RWPE2 (cell line): ENCODE measurements at places on chromosomes 1 and 21.
A peak's percentile ranks its signal among the peaks of the same experiment; 100 is the strongest.

- DNase-seq, result peak; percentile 66
Observed at GRCh38 chr1:84892705-84893618, at the start of gene LPAR3. Gene LPAR3, minus strand, starts transcription at chr1:84893206. Its CDS starts 27,086 bp downstream, at chr1:84866120.

GRCh38 chr1:156258859-156259258 is 11.0 kb upstream of the PAQR6 start:
- DNase-seq, result no peak

- no peak for DNase-seq
Observed at GRCh38 chr1:198889101-198889500, 250.3 kb downstream of the PTPRC start.

- DNase-seq, result no peak
Observed at GRCh38 chr1:19003371-19004290, 47.2 kb upstream of the IFFO2 start.

GRCh38 chr1:172425339-172425738 is 4.9 kb downstream of the C1orf105 start:
- DNase-seq, result no peak

DNA sequence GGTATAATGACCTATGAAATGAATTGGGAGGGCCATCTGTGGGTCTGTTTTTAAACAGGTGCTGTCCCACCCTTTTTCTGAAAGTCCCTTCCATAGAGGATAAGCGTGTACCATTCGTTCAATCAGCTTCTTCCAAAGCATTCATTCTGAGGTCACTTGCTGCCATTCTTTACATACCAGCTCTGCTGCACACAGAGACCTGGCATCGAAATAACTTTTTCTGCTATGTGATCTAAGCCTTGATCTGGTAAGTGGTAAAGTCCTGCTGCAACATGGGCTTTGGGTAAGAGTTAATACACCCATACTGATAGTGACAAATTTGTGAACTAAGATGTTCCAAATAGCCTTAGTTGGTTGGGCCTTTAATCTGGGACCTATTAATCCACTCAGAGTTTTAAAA is 38.9 kb downstream of the DR1 start:
- DNase-seq, result no peak

GRCh38 chr1:229101011-229101871 is 169.7 kb upstream of the RAB4A start:
- DNase-seq, result no peak

DNA sequence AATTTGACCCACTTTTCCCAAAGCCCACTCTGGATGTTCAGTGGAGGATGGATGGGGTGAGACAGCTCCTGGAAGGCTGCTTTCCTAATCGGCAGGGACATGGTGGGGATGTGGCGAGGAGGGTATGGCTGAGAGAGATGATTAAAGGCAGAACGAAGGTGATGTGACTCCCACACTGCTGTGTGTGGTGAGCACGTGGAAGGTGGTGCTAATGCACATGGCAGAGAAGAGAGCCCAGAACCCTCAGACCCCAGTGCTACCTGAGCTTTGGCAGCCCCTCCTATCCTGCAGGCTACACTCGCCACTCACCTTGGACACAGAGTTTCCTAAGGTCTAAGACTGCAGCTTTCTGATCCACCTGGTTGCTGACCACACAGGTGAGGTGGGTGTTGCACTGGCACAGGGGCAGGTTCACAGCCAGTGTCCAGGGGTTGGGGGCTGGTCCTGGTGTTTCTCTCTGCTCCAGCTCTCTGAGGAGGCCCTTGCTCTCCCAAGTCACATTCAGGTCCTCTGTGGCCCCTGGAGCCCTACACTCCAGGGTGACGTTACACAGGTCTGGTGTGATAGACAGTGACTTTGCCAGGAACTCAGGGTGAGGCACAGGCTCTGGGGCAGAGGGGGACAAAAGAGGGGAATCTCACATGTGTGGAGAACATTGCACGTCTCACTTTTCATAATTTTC is 151.4 kb upstream of the ETV3 start:
- DNase-seq, result no peak

DNA sequence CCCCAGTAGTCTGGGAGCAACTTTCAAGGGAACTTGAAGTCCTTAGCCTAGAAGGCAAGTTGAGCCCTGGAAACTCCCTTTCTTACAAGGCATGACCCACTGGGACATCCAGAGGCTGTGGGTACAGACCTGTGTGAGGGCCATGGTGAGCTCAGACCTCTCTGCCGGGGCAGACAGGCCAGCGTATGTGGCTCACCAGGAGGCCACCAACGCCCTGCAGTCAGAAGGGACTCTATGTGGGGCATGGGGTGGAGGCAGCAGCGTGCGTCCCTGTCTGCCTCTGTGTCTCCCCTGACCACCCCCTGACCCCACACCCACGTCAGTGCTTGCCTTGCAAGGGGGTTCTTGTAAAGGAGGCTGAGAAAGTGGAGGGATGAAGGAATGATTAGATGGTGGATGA is 10.8 kb downstream of the COQ8A start:
- DNase-seq, result no peak

- DNase-seq, result no peak
Observed at GRCh38 chr1:41610361-41610760, 125.9 kb upstream of the EDN2 start.

DNA sequence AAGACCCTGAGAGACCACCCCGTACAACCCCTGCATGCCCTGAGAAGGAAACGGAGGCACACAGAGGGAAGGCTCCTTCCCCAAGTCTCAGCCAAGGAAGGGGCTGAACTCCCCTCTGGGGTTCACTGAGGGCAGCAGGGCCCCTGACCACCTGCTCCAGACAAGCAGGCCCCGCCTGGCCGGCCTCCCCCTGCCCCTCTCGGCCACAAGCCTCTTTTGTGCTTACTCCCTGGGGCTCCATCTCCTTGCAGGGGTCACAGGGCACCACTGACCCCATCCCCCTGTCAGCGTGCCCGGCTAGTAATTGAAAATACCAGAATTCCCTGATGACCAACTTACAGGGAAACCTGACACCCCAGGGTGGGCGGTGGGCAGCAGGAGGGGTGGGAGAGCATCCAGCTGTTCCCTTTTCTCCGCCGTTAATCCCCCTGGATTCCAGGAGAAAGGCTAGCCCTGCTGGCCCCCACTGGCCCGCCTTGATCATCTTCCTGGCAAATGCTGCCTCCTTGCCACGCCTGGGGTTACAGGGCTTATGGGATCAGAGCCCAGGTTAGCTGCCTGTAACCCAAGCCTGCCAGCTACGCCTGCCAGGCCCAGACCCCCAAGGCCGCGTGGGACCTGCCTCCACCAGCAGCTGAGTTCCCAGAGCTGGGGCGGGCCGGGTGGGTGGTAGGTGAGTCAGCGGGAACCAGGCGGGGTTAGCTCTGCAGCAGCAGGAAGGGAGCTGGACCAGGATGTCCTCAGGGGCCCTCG is 96.1 kb downstream of the LACTBL1 start:
- no peak for DNase-seq

DNA sequence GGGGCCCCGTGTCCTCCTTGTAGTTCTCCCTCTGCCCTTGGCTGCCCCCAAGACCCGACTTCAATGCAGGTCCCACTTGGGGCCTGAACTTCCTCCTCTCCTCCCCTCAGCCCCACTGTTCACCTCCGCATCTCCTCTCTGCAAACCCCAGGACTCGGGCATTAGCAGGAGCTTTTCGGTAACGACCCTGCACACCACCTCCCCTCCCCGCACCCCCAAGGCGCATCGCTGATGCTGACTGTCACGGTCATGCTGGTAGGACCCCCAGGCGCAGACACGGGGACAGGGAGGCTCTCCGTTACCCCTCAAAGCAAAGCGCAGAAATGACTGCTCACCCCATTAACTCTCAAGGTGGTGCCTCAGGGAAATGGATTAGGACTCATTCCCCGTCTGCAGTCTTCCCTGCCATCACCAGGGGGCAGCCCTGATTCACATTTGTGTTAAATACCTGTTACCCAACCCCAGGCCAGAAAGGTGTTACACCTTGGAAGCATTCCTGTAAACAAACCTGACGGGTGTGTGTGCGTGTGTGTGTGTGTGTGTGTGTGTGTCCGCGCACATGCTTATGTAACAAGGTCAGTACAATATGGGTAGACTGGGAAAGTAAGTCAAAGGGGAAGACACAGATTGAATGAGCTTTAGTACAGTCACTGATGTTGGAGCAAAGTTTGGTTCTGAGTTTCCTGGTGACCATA is 6.4 kb upstream of the GUCA2B start:
- DNase-seq, result peak; percentile 73

- no peak for DNase-seq
Observed at GRCh38 chr1:87513255-87513654, 184.6 kb downstream of the LMO4 start.

DNA sequence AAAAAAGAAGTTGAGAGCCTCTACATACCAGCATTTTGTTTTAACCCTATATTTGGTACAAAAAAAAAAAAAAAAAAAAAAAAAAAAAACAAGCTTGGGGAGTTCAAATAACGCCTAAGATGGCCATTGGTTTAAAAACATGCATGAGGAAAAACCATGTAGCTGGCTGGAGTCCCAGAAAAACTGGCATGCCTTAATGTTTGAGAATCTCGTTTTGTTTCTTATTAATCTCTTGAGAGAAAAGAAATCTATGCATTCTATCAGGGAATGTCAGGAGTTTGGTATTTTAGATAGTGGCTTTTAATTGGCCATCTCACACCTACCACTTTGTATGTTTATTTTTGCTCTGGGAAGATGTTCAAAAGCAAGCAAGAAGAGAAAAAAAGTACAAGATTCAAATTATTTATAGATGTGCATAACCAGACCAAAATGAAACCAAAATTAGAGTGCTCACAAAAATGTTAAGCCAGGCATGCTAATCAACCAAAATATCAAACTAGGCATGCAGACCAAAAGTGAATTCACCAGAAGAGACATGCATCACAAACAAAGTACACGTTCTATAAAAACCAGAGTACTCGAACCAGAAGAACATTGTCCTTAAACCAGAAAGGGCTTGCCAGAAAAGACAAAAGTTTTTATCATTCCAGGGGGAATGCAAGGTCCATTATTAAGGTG is 156.6 kb downstream of the AK5 start:
- no peak for DNase-seq

DNA sequence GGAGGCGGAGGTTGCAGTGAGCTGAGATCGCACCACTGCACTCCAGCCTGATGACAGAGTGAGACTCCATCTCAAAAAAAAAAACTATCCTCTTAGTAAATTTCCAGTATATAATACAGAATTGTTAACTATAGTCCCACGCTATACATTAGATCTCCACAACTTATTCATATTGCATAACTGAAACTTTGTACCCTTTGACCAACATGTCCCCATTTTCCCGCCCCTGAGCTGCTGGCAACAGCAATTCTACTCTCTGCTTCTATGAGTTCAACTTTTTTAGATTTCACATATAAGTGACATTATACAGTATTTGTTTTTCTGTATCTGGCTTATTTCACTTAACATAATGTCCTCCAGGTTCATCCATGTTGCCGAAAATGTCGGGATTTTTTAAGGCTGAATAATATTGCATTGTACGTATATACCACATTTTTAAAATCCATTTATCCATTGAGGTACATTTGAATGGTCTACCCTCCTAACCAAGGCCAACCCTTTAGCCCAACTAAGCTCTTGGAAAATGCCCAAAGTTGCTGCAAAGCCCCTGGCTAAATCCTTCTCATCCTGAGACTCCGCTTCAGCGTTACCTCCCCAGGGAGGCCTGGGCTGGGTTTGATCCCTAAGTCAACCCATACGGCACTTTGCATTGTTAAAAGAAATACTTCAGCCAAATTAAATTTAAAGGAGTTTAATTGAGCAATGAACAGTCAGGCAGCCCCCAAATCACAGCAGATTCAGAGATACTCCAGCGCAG is 34.2 kb downstream of the NEK2 start:
- DNase-seq, result no peak

DNA sequence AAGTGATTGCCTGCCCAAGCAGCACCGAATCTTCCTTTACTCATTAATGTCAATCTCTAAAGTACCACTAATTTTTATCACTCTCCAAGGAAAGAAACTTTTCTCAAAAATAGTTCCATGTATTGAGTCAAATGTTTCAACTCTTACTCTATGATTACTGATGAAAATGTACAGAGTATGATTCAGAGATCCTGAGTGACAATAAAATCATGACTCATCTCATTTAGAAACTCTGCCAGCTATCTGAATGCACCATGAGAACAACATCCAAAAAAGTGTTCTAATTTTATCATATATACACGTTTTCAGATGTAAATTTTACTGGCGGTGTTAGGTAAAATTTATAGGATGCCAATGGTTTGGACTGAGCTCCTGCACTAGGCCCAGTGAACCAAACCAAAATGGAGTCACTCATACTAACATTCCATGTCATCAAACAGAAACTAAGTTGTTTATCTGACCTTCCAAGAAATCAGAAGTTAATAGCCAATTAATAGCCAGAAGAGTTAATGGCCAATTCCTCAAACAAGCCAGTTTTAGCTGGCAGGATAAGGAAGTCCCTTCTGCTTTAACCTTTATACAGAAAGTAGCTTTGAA is 22.6 kb downstream of the PLPPR5 start:
- no peak for DNase-seq

- DNase-seq, result no peak
Observed at GRCh38 chr1:150551051-150551783, 2.0 kb downstream of the ADAMTSL4 start.
